ENCODE measurements at places on chromosomes 12 and 14.

GRCh38 chr12:4118017-4118510 lies 155.5 kb upstream of the CCND2 start:
- no peak for DNase-seq

DNA sequence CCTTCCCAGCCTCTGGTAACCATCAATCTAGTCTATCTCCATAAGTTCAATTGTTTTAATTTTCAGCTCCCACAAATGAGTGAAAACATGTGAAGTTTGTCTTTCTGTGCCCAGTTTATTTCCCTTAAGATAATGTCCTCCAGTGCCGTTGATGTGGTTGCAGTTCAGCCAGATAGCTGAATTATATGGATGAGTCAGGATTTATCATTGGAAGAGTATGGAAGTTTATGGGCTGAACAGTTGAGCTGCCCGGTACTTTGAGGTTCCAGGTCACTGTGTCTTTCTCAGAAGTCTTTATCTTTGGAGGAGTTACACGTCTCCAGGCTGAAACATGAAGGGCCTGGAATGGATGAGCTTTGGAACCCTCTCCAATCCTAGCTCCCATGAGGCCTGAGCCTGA lies 120.1 kb downstream of the ASCL4 start:
- no peak for DNase-seq

- DNase-seq: no peak
These were observed 32.5 kb downstream of the PSMC1 start for GRCh38 chr14:90288651-90289355.

- no peak for DNase-seq
These were observed 21.5 kb upstream of the IFNG start for GRCh38 chr12:68180792-68181744.

DNA sequence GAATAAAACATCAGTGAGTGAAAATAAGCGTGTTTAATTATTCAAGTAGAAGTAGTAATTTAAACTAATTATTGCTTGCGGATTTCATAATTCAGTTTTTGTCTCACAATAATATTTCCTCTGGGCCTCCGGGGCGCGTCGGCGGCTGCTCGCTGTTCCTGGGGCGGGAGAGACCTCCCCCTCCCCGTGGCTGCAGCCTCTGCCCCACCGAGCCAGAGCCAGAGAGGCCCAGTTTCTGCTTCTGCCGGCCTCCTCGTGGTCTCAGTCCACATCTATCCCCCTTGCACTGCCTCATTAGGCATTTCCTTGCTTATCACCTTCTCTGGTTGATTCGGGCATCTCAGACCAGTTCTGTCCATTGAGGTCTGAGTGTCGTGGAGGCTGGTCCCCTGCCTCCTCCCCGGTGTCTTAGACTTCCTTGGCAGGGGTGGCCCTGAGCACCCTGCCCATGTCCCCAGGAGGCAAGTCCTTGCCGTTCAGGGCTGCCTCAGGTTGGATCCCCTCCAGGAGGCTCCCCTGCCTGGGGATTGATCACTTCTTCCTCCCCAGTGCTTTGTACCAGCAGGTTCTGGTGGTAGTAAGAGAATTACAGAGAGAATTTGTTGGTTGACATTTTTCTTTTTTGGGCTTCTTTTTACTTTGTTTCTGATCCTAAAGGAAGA lies 78.0 kb downstream of the SLC25A47 start:
- no peak for DNase-seq

DNA sequence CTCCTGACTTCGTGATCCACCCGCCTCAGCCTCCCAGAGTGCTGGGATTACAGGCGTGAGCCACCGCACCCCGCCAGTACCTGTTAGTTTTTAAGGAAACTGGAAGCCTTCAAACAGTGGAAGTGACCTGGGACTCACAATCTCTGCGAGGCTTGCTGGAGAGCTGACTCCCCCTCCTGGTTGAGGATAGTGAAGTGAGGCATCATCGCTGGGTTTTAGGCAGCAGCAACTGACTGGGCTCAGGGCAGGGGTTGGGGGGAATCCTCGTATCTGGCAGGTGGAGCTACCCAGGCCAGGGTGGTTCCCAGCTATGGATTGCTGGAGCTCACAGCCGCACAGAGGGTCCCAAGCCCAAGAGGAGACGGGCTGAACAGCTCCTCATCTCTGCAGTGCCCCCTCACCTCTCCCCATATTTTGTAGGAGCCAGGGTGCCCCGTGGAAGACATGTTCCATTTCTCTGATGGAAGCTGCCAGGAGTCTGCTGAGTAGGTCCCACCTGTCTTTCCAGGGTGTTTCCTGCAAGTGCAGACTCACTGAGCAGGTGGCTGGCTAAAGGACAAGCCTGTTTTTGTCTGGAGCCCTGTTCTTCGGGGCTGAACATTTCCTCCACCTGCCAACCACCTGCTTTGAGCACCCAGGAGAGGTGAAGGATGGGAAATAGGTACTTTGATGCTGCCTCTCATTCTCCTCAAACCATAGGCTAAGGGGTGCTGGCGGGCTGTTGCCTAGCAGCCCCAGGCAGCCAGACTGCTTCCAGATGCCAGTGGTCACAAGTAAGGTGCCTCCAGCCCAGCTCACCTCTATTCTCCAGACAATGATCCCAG lies 3.1 kb downstream of the AVIL start:
- DNase-seq: peak; percentile 83

DNA sequence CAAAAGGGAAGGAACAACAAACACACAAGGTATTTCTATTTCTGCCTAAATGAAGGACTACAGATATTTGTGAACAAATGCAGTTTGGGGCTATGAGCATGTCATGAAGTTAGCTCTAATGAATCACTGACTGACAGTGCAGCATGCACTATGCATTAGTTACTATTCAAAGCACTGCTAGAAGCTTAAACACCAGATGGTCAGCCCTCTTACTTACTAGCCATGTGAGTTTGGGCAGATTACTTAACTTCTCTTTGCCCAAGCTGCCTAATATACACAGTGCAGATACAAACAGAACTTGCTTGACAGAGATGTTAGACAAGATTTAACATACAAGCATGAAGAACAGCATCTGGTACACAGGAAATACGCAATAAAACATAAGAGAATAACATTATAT lies 96.0 kb downstream of the ATXN2 start:
- DNase-seq: no peak

DNA sequence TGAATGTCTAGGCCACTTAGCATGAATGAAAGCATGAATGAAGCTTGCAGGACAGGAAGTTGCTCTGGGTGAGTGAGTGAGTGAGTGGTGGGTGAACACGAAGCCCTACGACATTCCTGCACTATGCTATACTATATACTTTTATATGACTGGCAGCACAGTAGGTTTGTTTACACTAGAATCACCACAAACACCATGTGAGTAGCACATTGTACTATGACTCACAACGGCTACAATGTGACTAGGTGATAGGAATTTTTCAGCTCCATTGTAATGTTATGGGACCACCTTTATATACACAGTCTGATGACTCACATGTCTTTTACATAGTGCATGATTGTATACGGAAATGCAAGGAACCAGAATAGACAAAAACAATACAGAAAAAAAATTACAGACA lies 1480.2 kb downstream of the AACS start:
- DNase-seq: no peak

DNA sequence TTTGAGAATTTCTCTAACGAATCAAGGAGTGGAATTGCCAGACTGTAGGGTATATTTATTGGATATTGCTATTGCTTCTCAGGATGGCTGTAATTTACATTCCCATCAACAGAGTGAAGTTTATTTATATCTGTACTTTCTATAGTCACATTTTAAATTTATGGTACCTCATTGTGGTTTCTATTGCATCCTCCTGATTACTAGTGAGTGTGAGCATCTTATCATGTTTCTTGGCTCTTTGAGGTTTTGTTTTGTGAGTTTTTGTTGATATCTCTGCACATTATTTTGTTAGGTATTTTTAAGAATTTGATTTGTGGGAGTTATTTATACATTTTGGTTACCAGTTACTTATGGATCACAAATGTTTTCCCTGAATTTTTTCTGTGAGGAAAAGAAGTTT lies 13.9 kb downstream of the DNM1L start:
- no peak for DNase-seq

Measured in mesendoderm (in vitro differentiated cells).